ENCODE measurements at places on chromosomes 7 and 10.

GRCh38 chr7:2821842-2822507 lies 22.1 kb downstream of the GNA12 start:
- no peak for DNase-seq

DNA sequence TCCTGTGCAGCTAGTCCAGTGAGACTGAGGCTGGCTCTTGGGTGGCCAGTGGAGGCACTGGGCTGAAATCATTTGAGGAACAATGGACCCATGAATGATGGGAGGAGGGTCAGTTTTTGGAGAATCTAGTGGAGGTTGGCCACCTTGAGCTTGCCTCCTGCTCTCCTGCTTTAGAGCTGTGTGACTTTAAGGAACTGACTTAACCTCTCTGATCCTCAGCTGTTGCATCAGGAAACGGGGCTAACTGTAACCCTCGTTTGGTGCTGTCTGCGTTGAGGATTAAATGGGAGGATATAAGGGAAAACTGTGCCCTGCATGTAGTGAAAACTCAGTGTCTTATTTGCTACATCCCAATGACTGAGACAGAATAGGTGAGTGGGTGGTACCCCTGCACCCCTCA lies 115.4 kb upstream of the PPIF start:
- no peak for DNase-seq

DNA sequence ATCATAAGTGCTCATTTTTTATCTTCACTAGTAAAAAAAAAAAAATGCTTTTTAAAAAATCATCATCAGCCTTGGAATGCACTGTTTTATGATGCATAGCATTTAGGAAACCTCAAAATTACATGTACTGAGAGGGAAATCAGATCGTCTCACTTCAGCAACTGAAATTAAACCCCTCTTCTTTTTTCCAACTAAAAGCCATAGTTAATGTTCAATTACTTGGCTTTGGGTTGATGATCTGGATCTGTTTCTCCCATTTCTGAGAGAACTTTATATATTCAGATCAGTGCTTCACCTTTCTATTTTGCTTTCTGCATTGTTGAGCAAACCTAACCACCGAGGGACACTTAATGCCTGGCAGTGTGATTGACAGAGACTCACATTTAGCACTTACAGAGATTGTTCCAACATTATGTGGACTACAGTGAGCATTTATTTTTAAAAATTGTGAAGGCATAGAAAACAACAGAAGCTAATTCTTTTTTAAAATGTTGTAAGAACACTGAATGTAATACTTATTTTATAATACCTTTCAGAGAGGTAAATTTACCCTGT lies 678.4 kb downstream of the PHTF2 start:
- no peak for DNase-seq

DNA sequence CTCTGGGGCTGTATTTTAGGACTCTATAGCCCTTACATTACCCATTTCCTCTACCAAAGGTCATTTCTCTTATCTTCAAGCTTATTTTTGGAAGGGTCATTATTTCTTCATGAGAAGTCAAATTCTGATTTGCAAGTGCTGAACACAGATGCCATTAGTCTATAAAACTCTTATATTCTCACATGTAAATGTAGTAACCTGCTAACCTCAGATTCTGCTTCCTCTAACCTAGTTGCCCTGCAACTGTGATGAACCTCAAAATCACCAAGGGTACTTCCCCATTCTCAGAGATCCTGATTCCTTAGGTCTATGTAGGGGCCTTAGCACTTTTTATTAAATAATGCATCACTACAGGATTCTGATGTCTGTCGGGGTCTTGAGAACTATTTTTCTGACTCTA lies 6.3 kb downstream of the FAS start:
- no peak for DNase-seq

DNA sequence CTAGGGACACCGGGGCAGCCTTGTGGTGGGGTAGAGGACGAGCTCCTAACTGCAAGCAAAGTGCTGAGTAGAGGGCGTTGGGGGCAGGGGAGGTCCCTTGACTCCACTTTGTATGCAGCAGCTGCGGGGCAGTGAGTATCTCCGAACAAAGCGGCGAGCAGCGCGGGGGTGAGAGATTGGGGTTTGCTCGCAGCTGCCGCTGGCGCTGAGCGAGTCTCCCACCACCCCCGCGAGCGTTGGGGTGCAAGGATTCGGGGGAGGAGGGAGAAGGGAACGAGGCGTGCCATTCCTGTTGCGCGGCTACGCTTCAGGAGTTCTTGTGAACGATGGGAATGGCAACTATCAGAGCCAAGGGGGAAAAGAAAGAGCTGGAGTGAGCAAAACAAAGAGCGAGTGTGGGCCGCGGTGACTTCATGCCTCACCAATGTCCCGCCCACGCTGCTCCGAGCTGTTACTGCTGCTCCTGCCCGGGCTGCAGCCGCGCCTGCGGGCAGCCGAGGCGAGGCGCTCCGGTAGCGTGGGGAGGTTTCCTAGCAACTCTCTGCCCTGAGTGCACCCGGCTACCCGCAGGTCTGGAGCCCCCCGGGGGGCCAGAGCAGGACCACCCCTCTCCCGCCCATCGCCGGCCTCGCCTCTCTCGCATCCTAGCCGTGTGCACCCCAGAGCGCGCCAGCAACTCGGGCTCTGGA lies at the start of gene ITGB8:
Gene ITGB8 (plus strand): TSS at position 662 of the 689 bp plus-strand sequence. CDS start 907 bp downstream, outside the sequence.
- DNase-seq, result peak; percentile 57

- no peak for DNase-seq
Measured at GRCh38 chr7:50393547-50394252, 56.5 kb downstream of the FIGNL1 start.

- no peak for DNase-seq
Measured at GRCh38 chr7:13639396-13639795, 350.1 kb downstream of the ETV1 start.

DNA sequence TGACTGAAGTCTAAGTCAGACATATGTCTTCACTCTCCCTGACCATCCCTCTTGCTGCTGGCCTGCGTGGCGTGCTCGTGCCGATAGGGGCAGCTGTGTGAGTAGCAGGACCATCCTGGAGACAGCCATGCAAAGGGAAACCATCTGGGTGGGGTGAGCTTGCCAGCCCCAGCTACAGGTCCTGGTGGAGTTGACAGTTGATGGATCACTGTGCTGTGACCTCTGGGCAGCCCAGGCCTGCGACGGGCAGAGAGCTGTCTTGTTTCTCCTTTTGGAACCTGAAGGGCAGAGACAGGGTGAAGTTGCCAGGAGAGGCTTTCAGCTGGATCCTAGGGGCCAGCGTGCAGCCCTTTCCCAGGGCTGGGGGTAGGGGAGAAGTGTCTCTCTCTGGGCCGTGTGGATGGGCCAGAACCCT lies 44.7 kb downstream of the GRK5 start:
- DNase-seq, result no peak

DNA sequence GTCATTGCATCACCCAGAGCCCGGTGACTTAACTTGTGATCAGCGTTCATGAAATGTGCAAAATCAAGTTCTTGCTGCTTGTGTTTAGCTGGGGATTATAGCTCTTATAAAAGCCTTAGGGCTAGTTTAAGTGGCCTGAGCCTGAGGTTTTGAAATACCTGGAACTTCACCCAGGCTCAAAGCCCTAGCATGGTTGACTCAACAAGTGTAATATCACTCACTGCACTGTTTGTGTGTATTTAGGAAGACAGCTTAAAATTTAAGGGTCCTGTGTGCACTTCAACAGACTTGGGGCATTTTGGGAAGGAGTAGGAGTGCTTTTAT lies 489.5 kb downstream of the GATA3 start:
- no peak for DNase-seq

DNA sequence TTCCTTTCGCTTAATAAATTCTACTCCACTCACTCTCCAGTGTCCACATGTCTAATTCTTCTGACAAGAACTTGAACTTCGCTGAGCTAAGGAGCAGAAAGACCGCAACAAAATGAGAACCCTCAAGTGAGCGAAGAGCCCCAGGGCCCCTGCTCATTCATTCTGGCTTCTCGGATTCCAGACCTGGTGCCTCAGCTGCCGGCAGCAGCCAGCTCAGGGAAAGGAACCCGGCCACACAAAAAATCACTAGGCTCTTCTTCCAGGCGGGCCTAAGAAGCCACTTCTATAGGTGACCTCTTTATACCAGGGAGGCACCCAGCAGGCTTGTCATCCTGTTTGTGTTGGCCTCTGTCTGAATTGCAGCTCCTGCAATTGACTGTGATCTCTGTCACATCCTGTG lies 33.3 kb downstream of the OTUD1 start:
- DNase-seq, result no peak

- DNase-seq, result no peak
Measured at GRCh38 chr7:73830681-73831583, at the start of gene CLDN4. TSS of gene CLDN4 (plus strand) at chr7:73830996. CDS start at chr7:73831202, 206 bp downstream.

- no peak for DNase-seq
Measured at GRCh38 chr10:86958901-86959736, 720 bp downstream of the SNCG start.

GRCh38 chr10:68831961-68832455 lies 4.7 kb downstream of the STOX1 start:
- DNase-seq, result no peak

DNA sequence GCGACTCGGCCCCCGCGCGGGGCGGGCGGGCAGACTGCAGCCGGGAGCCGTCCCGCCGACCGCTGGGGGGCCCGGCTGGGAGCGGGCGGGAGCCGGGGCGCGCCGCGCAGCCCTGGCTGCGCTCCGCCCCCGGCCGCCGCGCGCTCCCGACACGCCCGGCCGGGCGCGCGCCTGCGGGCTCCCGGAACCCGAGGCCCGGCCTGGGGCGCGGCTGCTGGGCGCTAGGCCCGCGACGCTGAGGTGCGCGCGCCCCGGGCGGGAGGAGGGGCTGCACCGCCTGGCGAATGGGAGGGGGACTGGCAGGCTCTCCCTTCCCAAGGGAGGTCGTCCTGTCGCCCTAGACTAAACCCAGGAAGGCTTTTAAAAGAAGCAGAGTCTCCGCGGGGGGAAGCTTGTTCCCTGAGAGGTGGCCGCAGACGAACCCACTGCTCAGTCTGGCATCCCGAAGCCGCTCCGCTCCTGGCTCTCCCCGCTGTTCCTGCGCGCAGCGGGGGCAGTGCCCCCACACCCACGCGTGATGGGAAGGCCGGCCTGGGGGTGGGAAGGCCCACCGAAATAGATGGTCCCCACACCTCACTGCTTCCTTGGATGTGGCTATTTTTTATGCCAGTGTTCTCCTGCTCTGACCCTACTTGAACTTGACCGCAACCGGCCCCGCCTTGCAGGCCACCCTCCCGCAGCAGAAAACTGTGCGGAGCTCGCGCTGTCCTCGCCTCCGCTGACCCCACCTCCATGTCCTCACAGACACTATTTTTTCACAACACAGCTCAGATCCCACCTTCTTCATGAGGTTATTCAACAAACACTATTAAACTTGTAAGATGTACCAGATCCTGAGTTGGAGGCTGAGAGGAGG lies at the start of gene VOPP1:
Gene VOPP1 (minus strand): TSS at position 125 of the 856 bp plus-strand sequence. CDS start 178 bp downstream, outside the sequence.
- peak; percentile 66 for DNase-seq

- DNase-seq, result no peak
Measured at GRCh38 chr10:52632591-52632990, 140.0 kb downstream of the MBL2 start.

DNA sequence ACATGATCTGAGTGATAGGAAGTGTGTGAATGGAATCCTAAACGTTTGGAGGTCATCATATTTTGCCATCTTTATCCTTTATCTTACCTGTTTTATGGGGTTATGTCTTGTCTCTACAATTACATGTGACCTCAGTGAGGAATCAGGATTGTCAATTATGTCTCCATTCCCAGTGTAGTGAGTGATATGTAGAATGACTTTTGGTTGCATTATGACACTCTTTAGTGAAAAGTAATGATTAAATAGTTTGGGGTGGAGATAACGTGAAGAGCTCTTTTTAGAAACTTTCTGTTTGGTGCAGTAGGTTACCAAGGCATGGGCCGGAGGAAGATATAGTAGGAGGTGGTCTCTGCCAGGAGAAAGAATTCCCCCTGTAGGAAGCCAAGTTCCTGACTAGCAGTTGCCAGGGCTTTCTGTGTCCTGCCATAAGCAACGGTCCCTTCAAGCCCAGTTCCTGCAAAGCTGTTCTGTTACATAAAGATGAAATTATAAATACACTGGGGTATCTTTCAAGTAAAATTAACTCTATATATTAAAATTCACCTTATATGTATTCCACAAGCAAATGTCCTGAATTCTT lies 228.2 kb downstream of the NSUN6 start:
- DNase-seq, result no peak

GRCh38 chr7:111499027-111499426 lies 63.3 kb downstream of the IMMP2L start:
- peak; percentile 12 for DNase-seq

DNA sequence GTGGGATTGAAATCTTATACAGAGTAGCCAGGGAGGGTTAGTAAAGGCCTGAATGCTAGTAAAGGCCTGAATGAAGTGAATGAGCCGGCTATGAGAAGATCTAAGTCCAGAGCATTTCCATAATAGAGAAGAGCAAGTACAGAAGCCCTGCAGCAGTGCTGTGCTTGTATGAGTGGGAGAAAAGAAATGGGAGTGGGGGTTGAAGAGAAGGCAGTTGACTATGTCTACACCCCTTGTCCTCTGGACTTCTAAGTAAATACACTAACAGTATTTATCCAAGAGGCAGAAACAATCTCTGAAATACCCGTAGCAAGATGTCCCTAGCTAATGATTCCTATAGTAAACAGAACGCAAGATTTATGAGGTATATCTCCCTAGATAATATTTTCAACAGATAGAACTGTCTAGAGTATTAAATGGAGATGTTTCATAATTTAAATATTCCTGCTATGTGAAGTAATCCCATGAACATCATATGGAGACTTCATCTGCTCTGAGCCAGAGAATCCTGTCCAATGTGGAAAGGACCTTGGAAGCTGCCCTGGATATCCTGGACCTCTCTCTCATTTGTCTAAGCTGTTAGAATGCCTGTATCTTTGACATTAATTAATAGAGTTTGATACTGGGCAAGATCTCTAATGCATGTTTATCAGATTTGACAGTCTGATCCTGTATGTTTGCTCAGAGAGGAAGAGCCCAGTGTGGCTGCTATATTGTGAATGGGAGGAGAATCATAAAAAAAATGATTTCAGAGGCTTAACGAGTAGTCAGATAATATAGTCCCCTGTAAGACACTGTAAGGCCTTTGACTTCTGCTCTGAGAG lies 171.6 kb downstream of the LRRN3 start:
- DNase-seq, result no peak

DNA sequence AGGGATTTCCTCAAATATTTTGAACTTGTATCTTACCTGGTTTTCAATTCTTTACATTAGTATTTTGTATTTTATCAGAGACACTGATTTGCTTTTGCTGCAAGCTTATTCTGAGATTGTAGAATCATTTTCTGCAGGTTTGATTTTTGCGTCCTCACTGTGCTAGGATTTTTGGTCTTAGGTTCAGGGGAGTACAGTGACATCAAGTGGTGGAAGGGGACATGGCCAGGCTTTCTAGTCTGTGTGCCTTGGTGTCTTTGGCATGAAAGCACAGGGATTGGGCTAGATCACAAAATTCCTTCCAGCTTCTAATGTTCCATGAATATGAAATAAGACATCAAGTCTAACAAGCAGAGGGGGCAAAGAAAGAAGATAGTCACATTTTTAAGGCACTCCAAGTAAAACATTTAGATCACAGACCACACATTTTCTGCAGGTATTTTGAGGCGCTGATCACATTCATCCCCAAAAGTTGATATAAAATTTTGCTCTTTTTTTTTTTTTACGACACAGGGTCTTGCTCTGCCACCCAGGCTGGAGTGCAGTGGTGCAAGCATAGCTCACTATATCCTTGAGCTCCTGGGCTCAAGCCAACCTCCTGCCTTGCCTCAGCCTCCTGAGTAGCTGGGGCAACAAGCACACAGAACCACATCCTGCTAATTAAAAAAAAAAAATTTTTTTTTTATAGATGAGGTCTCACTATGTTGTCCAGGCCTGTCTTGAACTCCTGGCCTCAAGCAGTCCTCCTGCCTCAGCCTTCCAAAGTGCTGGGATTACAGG lies 124.4 kb downstream of the PON1 start:
- no peak for DNase-seq

GRCh38 chr10:62816331-62817120 lies at the start of gene EGR2:
TSS of gene EGR2 (minus strand) at chr10:62816366. CDS start at chr10:62816029, 337 bp downstream.
- DNase-seq, result peak; percentile 96
